ENCODE measurements at places on chromosomes 5 and 9. TPM values are rescaled to one million over a fixed set of nuclear protein-coding genes. Genes with fewer than 3 reads are reported as not detected.
A peak's percentile ranks its signal among the peaks of the same experiment; 100 is the strongest.

GRCh38 chr5:100898504-100899346, 4.4 kb downstream of the ST8SIA4 start:
- H3K36me3 ChIP-seq: peaks cover 37% of the 10 kb centered on the region
- no peak for DNase-seq
- H3K27me3 ChIP-seq: no peaks in the 10 kb centered on the region
- H3K27ac ChIP-seq: peak overlapping the region; percentile 40
- peak overlapping the region; percentile 95 for H3K4me3 ChIP-seq

DNA sequence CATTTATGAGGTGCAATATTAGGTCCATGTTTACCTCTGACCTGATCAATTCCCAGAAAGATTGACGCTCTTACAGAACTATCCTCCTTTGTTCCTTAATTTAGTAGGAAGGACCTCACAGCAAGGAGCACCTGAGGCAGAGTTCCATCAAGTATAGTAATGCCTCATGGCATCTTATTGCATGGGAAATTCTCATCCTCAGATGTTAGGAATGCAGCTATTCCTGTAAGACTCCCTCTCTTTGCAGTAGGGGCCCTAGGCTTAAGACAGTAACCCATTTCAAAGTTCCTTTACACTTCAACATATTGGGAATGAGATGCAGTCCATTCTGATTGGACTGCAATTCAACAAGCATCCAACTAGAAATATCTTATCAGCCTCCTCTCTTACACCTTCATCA, 69.8 kb downstream of the SLCO4C1 start:
- H3K36me3 ChIP-seq: no peaks in the 10 kb centered on the region
- peaks cover 8% of the 10 kb centered on the region for H3K4me1 ChIP-seq
- H3K27me3 ChIP-seq: peaks cover 6% of the 10 kb centered on the region

EGFLAM gene
- not detected for total RNA-seq

- no peaks in the 10 kb centered on the region for H3K27me3 ChIP-seq
- H3K4me1 ChIP-seq: no peaks in the 10 kb centered on the region
- no peak for DNase-seq
- H3K27ac ChIP-seq: no peak overlapping the region
- no peak overlapping the region for H3K4me3 ChIP-seq
Measured at GRCh38 chr9:86763791-86764190, 183.5 kb downstream of the GAS1 start.

- no peaks in the 10 kb centered on the region for H3K27me3 ChIP-seq
- H3K4me1 ChIP-seq: no peaks in the 10 kb centered on the region
- H3K36me3 ChIP-seq: no peaks in the 10 kb centered on the region
Measured at GRCh38 chr9:17627641-17628040, 48.8 kb downstream of the SH3GL2 start.

- no peaks in the 10 kb centered on the region for H3K4me1 ChIP-seq
- H3K36me3 ChIP-seq: no peaks in the 10 kb centered on the region
- no peaks in the 10 kb centered on the region for H3K27me3 ChIP-seq
- DNase-seq: no peak
- no peak overlapping the region for H3K4me3 ChIP-seq
Measured at GRCh38 chr5:17428176-17428800, 69.7 kb upstream of the TAF11L2 start.

SLC6A19 gene
- not detected for total RNA-seq

DNA sequence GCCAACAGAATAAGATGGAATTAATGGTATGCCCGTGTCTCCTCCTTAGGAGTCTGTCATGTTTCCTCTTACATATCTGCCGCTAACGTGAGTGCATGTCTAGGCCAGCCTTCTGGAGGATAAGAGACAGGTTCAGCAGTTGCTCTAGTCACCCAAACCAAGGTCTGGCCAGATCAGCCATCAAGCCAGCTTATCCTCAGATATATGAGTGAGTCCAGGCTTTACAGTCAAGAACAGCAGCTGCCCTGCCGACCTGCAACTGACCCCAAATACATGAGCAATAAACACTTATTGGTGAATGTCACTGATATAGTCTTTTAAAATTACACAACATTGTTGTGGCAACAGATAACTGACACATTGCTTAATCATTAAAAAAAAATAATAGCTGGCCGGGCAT, 123.5 kb downstream of the TSSK1B start:
- H3K27me3 ChIP-seq: peaks cover 24% of the 10 kb centered on the region
- no peak overlapping the region for H3K4me3 ChIP-seq
- no peak for DNase-seq

- no peak overlapping the region for H3K4me3 ChIP-seq
- H3K27ac ChIP-seq: no peak overlapping the region
- H3K27me3 ChIP-seq: peaks cover 34% of the 10 kb centered on the region
- DNase-seq: no peak
- no peaks in the 10 kb centered on the region for H3K36me3 ChIP-seq
Measured at GRCh38 chr5:156684216-156684615, 165.9 kb upstream of the PPP1R2B start.

DNA sequence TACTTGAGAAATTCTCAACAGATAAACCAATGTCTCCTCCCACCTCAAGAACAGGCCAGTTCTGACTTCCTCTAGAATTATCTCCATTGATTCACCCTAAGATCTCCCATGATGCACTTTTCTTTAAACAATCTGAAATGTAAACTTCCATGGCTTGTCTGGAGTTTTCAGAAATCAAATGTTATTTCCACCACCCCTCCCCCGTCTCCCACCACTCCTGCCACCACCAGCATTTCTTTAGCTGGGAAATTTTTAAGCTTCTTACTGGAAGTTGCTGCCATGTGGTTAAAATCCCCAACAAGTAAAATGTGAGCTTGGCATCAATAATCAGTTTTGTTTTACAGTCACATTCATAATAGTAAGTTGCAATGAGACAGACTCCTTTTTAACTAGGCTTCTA, 32.8 kb upstream of the BASP1 start:
- H3K4me3 ChIP-seq: no peak overlapping the region
- no peaks in the 10 kb centered on the region for H3K27me3 ChIP-seq
- no peak for DNase-seq
- H3K36me3 ChIP-seq: no peaks in the 10 kb centered on the region

- H3K27ac ChIP-seq: no peak overlapping the region
- no peaks in the 10 kb centered on the region for H3K27me3 ChIP-seq
- no peak overlapping the region for H3K4me3 ChIP-seq
- no peak for DNase-seq
- H3K4me1 ChIP-seq: peaks cover 13% of the 10 kb centered on the region
Measured at GRCh38 chr9:87796196-87796595, 70.3 kb downstream of the CTSL start.

- H3K4me3 ChIP-seq: no peak overlapping the region
- no peaks in the 10 kb centered on the region for H3K27me3 ChIP-seq
- no peak for DNase-seq
- no peaks in the 10 kb centered on the region for H3K4me1 ChIP-seq
- H3K27ac ChIP-seq: no peak overlapping the region
- no peaks in the 10 kb centered on the region for H3K36me3 ChIP-seq
Measured at GRCh38 chr5:45277860-45278259, 418.3 kb downstream of the HCN1 start.

NR5A1 gene
- not detected for total RNA-seq

DNA sequence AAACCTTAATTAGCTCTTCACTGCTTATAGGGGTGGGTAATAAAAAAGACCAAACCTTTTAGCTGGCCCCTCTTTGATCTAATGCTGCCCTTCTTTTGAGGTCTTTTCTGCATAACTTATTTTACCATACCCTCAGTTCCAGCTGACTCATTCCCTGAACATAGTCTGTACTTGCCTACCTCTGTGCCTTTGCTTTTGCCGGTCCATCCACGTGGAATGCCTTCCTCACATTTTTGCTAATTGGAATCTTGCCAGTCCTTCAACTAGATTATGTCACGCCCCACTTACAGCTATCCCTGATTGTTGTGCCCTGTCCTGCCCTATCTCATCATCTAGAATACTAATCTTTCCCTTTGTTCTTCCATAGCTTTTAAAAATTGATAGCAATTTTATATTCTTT, 44.2 kb downstream of the FAF2 start:
- no peaks in the 10 kb centered on the region for H3K27me3 ChIP-seq
- H3K4me3 ChIP-seq: no peak overlapping the region
- no peak for DNase-seq
- no peak overlapping the region for H3K27ac ChIP-seq
- H3K36me3 ChIP-seq: peaks cover 39% of the 10 kb centered on the region

DNA sequence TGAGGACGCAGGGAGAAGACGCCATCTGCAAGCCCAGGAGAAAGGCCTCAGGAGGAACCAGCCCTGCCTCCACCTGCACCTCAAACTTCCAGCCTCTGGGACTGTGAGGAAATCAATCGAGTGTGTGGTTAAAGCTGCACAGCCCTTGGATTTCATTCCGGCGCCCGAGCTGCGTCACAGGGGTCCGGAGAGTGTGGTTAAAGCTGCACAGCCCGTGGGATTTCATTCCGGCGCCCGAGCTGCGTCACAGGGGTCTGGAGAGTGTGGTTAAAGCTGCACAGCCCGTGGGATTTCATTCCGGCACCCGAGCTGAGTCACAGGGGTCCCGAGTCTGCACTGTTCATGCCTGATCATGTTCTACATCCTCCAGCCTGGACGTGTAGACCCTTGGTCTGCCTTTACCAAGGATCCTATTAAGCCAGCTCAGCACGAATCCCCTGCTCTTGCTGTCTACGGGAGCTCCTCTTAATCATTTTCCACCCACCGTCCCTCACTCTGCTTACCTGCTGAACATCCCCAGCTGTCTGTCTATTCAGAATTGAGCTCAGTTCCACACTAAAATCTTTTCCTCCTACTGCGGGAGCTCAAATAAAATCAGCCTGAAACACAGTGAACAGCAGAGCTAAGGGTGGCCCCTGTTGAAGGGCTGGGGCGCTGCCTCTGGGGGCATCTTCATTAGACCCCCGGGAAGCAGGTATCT, 73.0 kb upstream of the OLFM1 start:
- peaks cover 2% of the 10 kb centered on the region for H3K4me1 ChIP-seq
- no peaks in the 10 kb centered on the region for H3K36me3 ChIP-seq
- H3K4me3 ChIP-seq: no peak overlapping the region
- H3K27me3 ChIP-seq: no peaks in the 10 kb centered on the region
